Stimulated activated CD8-positive, alpha-beta memory T cell treated with anti-CD3 and anti-CD28 coated beads, Interleukin-4, amount 100 ng/mL, for 1 hour (primary cell): ENCODE measurements at places on chromosomes 5 and 9.

DNA sequence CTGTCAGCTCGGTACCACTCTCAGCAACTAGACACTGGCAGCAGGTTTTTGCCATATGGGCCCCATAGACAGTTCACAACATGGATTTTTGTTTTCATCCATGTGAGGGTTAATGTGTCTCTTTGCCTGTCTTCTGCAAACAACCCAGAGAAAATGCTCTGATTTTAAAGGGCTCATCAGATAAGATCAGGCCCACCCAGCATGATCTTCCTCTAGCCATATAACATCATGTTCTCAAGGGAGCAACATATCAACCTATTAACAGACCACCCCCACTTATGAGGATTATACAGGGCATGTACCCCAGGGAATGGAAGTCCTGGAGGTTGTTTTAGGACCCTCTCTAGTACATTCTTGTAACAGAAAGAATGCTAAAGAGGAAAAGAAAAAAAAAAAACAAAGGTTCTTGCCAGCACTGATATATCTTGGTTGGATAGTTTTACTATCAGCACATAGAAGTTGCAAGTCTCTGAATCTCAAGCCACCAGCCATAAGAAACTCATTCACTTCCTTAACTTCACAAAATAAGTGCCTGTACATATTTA lies 1015.1 kb downstream of the TLE4 start:
- DNase-seq, result no peak

DNA sequence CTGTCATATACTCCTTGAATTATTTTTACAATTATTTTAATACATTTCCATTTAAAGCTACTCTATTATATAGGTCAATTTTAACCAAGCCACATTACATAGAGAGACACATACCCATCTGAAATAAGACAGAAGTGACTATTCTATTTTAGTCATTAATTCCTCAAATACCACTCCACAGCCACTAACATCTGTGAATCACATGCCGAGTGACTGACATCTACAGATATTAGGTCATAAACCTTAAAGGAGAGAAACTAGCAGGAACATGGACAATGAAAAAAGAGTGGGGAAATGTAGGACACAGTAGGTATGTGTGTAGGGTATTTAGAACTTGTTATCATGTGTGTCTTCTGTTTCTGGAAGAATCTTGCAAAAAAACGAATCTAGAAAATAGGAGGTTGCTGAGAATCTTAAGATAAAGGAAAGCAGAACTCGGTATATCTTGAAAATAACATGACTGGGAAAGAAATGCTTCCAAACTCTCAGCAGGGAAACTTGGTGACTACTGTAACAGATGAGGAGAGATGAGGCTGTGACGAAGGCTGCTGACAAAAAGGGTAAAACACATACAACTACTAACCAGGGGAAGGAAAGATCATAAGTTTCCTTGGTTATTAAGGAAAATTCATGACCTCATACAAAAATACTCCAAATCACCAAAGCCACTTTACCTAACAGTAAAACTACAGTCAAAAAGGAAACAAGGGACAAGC lies 84.6 kb downstream of the PLPP1 start:
- no peak for DNase-seq

GRCh38 chr9:136432591-136432990 lies 7.1 kb downstream of the INPP5E start:
- DNase-seq, result no peak

DNA sequence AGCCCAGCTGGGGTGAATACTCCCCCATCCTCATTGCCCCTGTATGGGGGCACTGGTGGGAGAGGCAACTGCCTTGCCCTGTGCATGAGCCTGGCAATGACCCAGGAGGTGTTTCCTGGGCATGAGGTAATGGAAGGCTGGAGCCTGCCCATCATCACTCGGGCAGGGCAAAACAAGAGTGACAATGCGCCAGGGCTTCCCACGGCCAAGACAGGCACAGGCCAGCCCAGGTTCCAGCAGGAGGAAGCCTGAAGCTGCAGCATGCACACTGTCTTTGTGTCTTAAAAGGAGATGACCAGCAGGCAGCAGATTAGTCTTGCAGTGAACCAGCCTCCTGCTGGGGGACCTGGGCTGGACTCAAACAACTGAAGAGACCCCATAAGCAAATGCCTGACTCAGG lies 92.2 kb upstream of the SMIM23 start:
- no peak for DNase-seq

- no peak for DNase-seq
Measured at GRCh38 chr5:137190031-137190430, 309.1 kb downstream of the SPOCK1 start.

GRCh38 chr9:136668983-136669790 lies 6.5 kb downstream of the EGFL7 start:
- no peak for DNase-seq

DNA sequence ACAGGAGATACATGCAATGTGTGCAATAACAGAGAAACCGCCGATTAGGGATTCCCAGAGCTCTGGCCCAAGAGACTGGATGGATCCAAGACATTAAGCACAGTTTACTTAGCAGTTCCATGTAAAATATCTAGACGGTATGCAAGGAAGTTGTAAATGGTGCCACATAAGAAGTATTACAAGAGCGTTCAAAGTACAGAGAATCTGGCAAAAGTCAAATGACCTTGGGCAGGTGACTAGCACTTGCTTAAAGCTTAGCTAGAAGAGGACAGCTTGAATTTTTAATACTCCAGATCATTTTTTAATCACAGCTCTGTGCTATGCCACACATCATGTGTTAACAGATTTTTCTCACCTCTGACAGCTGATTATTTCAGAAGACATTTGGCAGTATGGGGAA lies 72.3 kb upstream of the TNPO1 start:
- no peak for DNase-seq

DNA sequence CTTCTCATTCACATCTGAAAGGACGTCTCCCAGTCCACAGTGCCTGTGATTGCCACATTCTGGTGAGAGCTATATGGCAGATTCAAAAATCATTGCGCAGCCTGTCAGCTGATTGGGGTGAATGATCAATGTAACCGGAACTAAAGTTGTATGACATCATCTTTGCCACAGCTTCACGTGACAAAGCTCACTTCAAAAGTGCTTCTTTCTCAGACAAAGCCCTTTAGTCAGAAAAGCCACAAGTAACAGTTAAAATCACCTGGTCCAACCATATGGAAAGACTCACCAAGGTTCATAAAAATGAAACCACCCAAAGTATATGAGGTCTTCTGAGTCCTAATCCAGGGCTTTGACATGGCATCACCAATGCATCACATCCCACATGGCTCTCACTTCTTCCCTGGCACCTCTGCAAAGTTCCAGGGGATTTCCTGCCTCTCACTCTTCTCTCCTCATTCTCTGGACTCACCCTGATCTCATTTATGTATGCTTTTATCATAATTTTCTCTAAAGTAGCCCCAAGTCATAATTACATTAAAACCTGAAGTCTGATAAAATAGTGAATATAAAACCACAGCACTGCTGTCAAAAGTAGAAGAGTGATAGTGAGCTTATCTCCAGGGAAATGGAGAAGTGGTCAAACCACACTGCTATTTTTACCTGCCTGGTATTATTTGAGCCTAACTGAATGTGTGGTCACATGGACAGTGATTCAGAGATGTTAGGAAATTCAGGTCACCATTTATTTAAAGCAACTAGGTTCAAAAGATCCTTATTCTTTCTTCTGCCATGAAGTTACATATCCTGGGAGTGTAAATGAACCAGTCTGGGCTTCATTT lies 193.1 kb upstream of the PTGER4 start:
- no peak for DNase-seq

DNA sequence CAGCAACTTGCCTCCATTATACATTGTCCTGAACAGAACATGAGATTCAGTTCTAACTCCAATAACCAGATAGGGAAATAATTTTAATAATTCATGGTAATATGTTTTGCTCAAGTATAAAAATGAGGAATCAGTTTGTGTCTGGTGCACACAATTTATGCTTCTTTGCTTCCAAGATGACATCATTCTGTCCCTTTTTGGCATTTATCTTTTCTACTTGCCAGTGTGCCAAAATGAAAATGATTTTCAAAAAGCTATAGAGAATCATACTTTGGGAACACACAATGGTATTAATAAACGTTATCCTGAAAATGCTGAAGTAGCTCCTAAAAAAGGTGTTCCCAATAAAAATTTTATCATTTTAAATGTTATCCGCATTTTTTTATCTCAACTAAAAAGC lies 519.0 kb downstream of the CAAP1 start:
- DNase-seq, result no peak

GRCh38 chr5:54577528-54577927 lies 60.0 kb downstream of the SNX18 start:
- no peak for DNase-seq

GRCh38 chr5:149448831-149449714 lies 70.0 kb upstream of the IL17B start:
- DNase-seq, result no peak

GRCh38 chr5:55934720-55935119 lies 60.0 kb downstream of the IL6ST start:
- no peak for DNase-seq

- DNase-seq, result no peak
Measured at GRCh38 chr9:123049589-123050222, 16.2 kb downstream of the GPR21 start.

DNA sequence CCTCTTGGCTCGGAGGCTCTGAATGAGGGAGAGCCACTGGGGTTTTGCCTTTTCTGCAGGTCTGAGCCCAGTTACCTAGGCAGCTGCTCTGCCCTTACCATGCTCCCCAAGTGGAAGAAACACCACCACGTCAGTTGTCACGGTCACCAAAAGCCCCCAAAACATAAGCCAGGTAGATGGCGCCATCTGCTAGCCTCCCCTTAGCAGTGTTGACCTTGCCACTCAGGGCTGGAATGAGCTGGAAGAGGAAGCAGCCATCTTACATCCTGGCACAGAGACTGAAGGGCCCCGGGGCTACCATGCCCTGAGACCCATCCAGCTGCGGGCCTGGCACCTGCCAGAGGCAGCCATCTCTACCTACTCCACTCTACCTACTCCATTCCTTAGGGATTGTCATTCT lies 7.4 kb downstream of the ZER1 start:
- DNase-seq, result no peak

DNA sequence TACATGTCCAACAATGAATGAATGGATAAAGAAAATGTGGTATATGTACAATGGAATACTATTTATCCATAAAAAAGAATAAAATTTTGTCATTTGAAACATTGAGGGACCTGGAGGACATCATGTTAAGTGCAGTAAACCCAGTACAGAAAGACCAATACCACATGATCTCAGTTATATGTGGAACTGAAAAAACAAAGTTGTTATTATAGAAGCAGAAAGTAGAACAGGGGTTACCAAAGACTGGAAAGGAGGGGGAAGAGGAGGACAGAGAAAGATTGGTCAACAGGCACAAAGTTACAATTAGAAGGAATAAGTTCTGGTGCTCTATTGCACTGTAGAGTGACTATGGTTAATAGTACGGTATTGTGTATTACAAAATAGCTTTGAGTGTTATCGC lies 233.8 kb downstream of the SEMA6A start:
- no peak for DNase-seq

- no peak for DNase-seq
Measured at GRCh38 chr9:104177003-104177611, 83.0 kb downstream of the SMC2 start.

DNA sequence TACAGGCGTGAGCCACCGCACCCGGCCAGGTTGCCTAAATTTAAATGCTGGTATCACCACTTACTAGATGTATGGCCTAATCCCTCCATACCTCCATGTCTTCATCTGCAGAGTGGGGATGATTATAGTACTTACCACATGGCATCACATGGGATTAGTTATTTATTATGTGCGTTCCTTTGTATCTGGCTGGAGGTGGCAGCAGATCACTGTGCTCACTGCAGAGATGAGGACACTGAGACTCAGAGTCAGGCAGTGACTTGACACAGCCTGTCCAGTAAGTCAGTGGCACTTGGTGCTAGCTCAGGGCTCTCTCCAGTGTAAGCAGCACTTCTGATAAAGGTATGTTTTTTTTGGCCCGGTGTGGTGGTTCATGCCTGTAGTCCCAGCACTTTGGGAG lies 38.4 kb upstream of the HAND1 start:
- DNase-seq, result no peak

DNA sequence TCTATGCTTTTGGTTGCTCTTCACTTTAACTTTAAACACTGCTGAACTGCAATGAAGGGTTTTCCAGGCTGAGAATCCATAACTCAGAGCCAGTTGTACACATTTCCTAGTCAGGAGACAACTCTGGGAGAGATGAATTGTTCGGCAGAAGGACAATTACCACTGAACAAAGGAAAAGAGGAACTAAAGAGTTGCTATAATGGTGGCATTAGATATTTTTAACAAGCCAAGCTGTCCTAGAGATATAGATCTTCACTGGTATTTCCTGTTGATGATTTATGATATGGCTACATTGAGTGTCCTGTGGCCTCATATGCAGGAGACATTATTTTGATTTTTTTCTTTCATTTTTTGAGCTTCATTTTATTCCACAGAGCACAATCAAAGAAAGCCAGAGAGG lies 219.1 kb upstream of the PCSK5 start:
- no peak for DNase-seq

GRCh38 chr9:124126648-124127646 lies 115.4 kb downstream of the LHX2 start:
- peak; percentile 54 for DNase-seq

DNA sequence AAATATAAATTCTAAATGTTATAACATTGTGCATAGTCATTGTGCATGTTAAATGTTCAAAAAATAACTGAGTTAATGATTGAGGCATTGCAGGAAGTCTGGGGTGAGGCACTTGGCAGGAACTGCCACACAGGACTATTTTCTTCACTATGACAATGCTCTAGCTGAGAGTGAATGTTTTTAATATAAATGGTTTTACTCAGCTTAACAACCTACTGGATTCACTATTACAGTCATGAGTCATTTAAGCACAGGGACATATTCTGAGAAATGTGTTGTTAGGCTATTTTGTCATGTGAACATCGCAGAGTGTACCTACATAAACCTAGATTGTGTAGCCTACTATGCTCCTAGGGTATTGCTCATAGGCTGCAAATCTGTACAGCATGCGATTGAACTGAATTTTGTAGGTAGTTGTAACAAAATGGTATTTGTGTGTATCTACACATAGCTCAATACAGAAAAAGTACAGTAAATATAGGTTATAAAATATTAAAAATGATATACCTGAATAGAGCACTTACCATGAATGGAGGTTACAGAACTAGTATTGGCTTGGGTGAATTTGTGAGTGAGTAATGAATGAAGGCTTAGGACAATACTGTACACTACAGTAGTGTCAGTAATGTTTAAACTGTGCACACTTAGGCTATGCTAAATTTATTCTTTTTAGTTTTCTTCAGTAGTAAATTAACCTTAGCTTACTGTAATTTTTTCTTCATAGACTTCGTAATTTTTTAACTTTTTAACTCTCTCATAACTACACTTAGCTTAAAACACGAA lies 346.1 kb upstream of the PTGER4 start:
- no peak for DNase-seq

DNA sequence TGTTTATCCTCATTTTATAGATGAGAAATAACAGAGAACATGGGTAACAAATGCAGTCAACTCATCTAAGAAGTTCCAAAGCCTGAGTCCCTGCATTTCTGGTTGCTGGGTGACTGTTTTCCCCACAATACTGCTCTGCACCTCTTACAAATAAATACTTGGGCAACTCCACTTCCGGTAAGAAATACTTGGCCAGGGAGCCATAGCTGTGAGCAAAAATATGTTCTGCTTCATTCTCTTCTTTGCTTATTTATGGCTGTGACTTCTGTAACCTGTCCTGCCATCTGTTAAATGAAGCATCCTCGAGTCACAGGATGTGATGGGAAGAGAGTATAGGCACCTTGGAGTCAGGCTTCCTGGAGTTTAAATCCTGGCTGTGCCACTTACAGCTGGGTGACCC lies 49.9 kb downstream of the GDNF start:
- no peak for DNase-seq
